ENCODE measurements at places on chromosomes 16 and 17. TPM values are rescaled to one million over a fixed set of nuclear protein-coding genes. Genes with fewer than 3 reads are reported as not detected.
A peak's percentile ranks its signal among the peaks of the same experiment; 100 is the strongest.

GRCh38 chr17:81522491-81523401, 5.4 kb upstream of the FSCN2 start:
- DNase-seq = no peak

PRKCB gene
- total RNA-seq = 2.3 TPM

SLC47A2 gene
- total RNA-seq = not detected

SLC52A1 gene
- not detected for total RNA-seq

GRCh38 chr17:10792151-10792550, 11.7 kb downstream of the TMEM238L start:
- DNase-seq = peak; percentile 64

- no peak for DNase-seq
Measured at GRCh38 chr17:59361386-59361785, 29.9 kb downstream of the YPEL2 start.

DNA sequence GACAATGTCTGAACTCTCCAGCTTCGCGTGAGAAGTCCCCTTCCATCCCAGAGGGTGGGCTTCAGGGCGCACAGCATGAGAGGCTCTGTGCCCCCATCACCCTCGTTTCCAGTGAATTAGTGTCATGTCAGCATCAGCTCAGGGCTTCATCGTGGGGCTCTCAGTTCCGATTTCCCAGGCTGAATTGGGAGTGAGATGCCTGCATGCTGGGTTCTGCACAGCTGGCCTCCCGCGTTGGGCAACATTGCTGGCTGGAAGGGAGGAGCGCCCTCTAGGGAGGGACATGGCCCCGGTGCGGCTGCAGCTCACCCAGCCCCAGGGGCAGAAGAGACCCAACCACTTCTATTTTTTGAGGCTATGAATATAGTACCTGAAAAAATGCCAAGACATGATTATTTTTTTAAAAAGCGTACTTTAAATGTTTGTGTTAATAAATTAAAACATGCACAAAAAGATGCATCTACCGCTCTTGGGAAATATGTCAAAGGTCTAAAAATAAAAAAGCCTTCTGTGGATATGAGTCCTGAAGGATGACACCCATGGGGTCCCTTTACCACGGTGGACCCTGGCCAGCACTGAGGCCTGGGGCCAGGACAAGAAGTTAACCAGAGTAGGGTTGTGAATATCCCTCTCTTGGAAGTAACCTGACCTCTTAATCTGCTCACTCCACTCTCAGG, 10.5 kb upstream of the ITGAD start:
- peak; percentile 91 for DNase-seq

GRAP gene
- total RNA-seq = 2.9 TPM
